KG1 (cell line): ENCODE measurements at places on chromosomes 7 and 10.

GRCh38 chr10:17199351-17199804 lies 2.1 kb downstream of the TRDMT1 start:
- DNase-seq: no peak

- no peak for DNase-seq
These were observed 11.3 kb downstream of the CRYGN start for GRCh38 chr7:151428378-151429236.

GRCh38 chr10:111233439-111233838 lies 156.6 kb downstream of the ADRA2A start:
- DNase-seq: no peak

DNA sequence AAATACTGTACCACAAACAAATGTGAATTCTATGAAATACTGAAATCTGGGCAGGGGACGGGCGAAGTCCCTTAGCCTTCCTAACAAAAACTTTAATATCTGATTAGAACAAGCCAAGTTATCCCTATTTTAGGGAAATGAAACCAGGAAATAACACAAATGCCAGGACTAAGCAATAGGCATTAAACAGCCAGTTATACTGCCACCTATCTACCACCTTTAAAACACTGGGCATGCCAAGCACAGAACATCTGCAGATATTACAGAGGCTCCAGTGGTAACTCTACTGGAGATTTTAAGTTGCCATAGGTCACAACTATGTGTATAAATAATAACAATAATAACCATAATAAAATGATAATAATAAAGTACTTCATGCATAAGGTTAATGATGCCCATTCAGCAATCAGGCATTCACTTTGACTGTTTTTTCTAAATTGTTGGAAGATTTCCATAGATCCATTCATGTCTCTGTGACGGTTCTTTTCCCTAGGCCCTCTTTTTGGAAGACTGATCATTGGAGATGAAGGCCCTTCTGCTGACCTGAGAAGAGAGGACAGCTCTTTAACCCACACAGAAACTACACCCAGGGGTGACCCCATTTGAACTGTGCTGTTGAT lies 195.7 kb downstream of the CACNA2D1 start:
- DNase-seq: no peak

- no peak for DNase-seq
These were observed 587.0 kb downstream of the PARD3 start for GRCh38 chr10:34228066-34228465.
